ENCODE measurements at places on chromosomes 2 and 18. TPM values are rescaled to one million over a fixed set of nuclear protein-coding genes. Genes with fewer than 3 reads are reported as not detected.

DNA sequence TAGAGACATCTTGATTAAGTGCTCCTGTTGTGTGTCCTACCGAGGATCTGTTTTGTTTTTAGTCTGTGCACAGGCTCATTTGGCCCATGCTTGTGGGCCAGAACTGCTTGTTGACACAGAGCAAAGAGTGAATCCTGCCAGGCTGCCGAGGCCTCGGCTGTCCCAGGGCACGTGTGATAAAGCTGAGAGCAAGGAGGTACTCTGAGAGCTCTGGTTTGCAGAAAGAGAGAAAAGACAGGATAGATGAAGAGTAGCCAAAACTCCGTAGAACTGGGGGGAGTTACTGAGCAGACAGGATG lies 175.1 kb downstream of the FAM210A start:
- no peaks in the 10 kb centered on the region for H3K4me1 ChIP-seq
- H3K36me3 ChIP-seq, result no peaks in the 10 kb centered on the region
- H3K27me3 ChIP-seq, result no peaks in the 10 kb centered on the region
- H3K27ac ChIP-seq, result no peak overlapping the region
- no peak overlapping the region for H3K4me3 ChIP-seq
- no peak for DNase-seq

DNA sequence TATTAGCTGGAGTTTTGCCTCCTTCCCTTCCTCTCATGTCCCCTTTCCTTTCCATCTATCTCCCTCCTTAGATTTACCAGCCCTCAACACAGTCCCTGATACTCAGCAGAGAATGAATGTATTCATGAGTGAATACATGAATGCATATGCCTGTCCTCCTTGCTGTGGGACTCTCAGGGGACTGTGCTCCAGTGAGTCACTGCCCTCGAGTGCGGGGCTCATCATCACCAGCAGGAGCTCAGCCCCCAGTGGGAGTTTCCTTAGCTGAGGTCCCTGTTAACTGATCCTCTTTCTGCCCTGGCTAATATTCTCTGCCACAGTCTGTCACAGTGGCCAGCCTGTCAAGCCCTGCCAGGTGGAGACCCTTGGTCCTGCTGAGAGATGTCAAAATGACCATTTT lies 104.9 kb upstream of the LHCGR start:
- H3K27me3 ChIP-seq, result peaks cover 2% of the 10 kb centered on the region
- no peaks in the 10 kb centered on the region for H3K36me3 ChIP-seq
- no peaks in the 10 kb centered on the region for H3K4me1 ChIP-seq
- no peak overlapping the region for H3K27ac ChIP-seq

DNA sequence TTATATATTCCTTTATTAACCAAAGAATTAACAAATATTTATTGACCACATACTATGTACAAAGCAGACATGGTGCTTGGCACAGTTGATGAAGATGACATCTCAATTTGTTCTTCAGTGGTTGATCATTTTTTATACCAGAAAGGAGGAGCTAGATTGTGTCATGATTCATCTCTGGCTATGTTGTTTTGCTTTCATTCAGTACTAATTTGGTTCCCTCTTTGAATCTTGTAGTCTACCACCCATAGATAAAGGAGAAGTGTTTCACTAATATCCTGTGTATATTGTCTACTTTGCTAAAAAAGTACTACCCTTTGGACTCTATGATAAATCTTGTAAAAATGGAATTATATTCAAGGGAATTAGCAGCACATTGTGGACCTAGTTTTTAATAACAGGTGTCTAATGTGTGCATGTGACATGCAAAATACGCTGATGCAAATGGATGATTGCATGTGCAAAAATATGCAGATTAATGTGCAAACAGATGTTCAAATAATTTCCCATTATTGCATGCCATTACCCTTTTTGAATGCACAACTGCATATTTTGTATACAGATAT lies 313.2 kb upstream of the ZEB2 start:
- no peaks in the 10 kb centered on the region for H3K36me3 ChIP-seq
- DNase-seq, result no peak
- H3K4me3 ChIP-seq, result no peak overlapping the region
- no peaks in the 10 kb centered on the region for H3K27me3 ChIP-seq

DNA sequence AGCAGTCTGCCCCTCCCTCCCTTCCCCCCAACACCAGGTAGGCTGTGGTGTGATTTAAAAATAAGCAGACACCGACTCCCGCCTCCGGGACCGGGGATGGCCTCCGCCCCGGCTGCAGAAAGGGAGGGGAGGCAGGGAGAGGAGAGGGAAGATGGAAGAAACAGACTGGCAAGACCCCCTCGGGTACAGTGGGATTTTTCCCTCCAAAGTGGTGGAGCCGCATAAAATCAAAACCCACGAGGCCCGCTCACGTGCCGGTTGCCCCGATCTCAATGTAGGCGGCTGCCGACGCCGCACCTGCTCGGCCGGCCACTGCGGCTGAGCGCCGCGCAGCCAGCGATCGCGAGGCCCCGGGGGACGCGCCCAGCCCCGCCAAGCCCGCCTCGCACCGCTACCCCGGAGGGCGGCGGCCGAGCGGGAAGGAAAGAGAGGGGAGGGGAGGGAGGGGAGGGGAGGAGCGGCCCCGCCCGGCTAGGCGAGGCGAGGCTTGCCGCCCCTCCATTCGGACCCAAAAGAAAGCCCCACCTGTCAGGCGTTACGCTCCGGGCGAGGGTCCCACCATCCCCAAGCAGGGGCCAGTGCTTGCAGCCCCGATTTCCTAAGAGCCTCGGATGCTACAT lies 811 bp downstream of the ADD2 start:
- H3K36me3 ChIP-seq, result no peaks in the 10 kb centered on the region
- peaks cover 86% of the 10 kb centered on the region for H3K27me3 ChIP-seq
- peak overlapping the region; percentile 10 for H3K4me3 ChIP-seq

DNA sequence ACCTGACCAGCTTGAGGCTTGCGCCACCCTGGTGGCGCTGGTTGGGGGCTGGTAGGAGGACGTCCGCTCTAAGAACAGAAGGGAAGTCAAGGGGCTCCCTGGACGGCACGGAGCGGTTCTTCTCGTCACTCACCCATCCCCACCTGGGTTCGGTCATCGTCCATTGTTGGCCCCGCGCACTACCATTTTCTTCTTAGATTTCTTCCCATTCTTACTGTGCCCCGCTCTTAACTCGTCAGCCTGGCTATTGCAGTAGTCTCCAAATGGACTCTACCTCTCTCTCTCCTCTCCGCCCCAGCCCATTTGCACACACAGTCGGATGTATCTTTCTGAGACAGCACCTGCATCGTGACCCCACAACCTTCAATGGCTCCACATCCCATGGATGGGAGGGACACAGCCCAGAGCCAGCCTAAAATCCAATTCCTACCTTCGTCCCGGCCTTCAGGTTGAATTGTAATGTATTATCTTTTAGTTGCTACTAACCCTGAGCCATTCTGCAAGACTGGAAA lies 814 bp upstream of the RAB1A start:
- H3K36me3 ChIP-seq, result no peaks in the 10 kb centered on the region
- H3K27ac ChIP-seq, result peak overlapping the region; percentile 95
- DNase-seq, result no peak
- no peaks in the 10 kb centered on the region for H3K27me3 ChIP-seq
- peaks cover 38% of the 10 kb centered on the region for H3K4me1 ChIP-seq

DNA sequence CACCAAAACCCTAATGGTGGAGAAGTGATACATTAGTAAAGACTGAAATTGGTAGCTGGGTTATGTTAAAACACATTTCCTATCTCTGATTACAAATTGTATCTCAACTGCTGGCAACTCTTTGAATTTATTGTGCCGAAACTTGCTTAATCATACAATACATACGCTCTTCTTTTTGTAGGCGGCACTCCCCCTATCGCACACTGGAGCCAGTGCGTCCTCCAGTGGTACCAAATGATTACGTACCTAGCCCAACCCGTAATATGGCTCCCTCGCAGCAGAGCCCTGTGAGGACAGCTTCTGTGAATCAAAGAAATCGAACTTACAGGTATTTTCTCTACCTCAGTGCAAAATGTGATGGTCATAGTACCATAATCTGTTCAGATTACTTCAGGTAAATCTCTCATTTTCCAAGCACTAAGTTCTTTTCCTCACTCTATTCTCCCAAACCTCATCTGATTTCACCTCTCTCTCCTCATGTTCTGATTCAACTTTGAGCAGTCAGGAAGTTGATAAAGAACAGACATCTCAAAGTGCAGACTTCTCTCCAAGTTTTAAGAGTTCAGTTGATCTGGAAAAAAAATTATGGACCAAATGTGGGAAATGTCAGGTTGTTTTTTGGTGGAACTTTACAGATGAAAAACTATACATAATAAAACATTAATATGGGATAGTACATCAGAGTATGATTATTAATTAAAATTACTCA lies 66.5 kb downstream of the ABI2 start:
- H3K4me1 ChIP-seq, result no peaks in the 10 kb centered on the region
- H3K36me3 ChIP-seq, result no peaks in the 10 kb centered on the region
- no peak for DNase-seq
- H3K4me3 ChIP-seq, result no peak overlapping the region

GRCh38 chr2:47629501-47630460 lies 153.2 kb upstream of the MSH6 start:
- no peak overlapping the region for H3K27ac ChIP-seq
- no peak for DNase-seq
- no peak overlapping the region for H3K4me3 ChIP-seq
- no peaks in the 10 kb centered on the region for H3K36me3 ChIP-seq
- no peaks in the 10 kb centered on the region for H3K27me3 ChIP-seq
- H3K4me1 ChIP-seq, result no peaks in the 10 kb centered on the region

DNA sequence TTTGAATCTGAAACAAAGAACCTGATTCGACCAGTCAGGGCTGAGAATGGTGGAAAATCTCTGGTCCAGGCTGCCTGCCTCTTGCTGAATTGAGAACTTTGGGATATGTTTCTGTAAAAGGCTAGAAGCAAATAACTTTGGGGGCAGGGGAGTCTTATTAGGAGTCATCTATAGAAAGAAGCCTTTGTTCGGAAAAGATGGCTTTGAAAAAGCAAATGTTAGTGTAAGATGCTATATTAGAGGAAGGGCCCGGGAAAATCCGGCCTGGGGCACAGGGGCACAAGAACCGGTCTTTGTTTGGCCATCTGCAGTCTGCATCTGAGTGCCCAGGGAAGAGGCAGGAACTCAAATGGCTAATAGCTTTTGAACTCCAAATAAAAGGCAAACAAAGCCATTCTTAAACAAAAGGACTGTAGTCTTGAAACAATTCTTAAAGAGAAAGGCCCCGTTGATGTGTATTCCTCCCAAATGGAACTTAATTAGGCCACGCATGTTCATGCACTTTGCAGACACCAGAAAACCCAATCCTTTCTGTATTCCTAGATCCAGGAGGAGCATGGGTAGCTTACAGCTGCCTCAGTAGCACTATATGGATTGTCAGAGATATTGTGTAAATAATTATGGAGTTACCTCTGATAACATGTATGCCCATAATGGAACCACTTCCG lies 180.0 kb upstream of the ARL4C start:
- DNase-seq, result no peak
- H3K4me3 ChIP-seq, result no peak overlapping the region
- H3K4me1 ChIP-seq, result no peaks in the 10 kb centered on the region
- no peaks in the 10 kb centered on the region for H3K36me3 ChIP-seq

- no peak overlapping the region for H3K4me3 ChIP-seq
- no peak overlapping the region for H3K27ac ChIP-seq
- H3K4me1 ChIP-seq, result no peaks in the 10 kb centered on the region
- H3K36me3 ChIP-seq, result no peaks in the 10 kb centered on the region
- DNase-seq, result no peak
These were observed 42.4 kb upstream of the MTIF2 start for GRCh38 chr2:55311444-55311870.

DNA sequence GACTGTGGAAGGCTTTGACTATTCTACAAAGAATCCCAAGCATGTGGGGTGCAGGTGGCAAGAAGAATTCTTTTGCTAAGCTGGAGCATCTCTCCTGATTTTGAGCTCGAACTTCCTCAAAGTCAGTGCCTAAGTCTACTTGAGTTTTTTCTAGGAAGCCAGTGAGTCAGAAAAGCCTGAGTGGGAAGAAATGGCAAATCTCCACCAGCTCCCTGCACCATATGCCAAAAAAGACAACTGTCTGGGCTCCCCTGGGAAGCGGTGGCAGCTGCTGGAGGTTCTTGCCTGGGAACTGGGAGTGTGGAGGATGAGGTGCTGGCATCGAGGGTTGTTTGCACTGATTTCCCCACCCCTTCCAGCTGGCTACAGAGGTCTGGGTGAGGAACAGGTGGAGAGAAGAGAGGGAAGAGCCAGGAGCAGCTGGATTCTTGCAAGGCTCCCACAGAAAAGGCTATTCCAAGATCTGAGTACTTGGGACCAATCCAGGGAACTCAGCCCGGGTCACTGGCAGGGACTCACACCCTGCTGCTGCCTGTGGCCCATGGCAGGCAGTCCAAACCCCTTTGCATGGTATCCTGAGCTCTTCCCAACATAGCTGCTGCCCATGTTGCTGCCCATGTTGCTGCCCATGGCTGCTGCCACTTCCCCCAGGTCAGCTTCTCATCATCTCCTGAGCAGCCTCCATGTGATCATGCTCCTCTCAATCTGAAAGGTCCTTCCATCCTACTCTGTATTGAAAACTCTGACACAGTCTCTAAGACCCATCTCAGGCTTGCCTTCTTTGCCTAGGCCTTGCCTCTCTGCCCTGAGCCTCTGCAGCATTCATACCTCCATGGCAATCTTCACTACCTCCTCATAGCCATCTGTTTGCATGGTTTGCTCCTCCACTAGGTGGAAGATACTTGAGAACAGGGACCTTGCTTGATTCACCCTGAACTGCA lies 128.3 kb upstream of the SPATS2L start:
- H3K36me3 ChIP-seq, result no peaks in the 10 kb centered on the region
- H3K4me1 ChIP-seq, result no peaks in the 10 kb centered on the region
- no peak for DNase-seq
- H3K27me3 ChIP-seq, result no peaks in the 10 kb centered on the region

- no peaks in the 10 kb centered on the region for H3K36me3 ChIP-seq
- H3K27ac ChIP-seq, result peak overlapping the region; percentile 61
- H3K4me3 ChIP-seq, result peak overlapping the region; percentile 18
- peaks cover 12% of the 10 kb centered on the region for H3K4me1 ChIP-seq
These were observed 210.8 kb upstream of the SMIM21 start for GRCh38 chr18:75638223-75638775.

DNA sequence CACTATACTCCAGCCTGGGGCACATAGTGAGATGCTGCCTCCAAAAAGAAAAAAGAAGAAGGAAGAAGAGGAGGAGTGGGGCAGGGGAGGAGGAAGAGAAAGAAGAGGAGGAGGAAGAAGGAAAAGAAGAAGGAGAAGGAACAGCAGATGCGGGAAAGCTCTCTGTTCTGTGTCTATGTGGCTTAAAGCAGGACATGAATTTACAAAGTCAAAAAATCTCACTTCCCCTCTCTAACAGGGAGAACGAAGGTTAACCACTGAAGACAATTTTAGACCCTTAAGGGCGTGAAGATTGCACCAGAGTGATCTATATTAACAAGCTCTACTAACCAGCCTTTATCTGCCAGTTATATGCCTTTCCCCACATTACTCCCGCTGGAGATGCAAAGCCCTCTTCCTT lies 258.9 kb downstream of the METTL4 start:
- H3K36me3 ChIP-seq, result no peaks in the 10 kb centered on the region
- H3K4me3 ChIP-seq, result no peak overlapping the region
- no peak for DNase-seq
- no peaks in the 10 kb centered on the region for H3K4me1 ChIP-seq
- H3K27me3 ChIP-seq, result no peaks in the 10 kb centered on the region

The MYL12B gene
- total RNA-seq, result 388 TPM

The ACVR2A gene
- total RNA-seq, result 16.5 TPM
